ENCODE measurements at places on chromosomes 6 and 20.

GRCh38 chr6:167118839-167119238 lies 4.1 kb upstream of the CCR6 start:
- DNase-seq, result no peak

- DNase-seq, result no peak
Observed at GRCh38 chr6:95143408-95144180, 433.7 kb upstream of the MANEA start.

DNA sequence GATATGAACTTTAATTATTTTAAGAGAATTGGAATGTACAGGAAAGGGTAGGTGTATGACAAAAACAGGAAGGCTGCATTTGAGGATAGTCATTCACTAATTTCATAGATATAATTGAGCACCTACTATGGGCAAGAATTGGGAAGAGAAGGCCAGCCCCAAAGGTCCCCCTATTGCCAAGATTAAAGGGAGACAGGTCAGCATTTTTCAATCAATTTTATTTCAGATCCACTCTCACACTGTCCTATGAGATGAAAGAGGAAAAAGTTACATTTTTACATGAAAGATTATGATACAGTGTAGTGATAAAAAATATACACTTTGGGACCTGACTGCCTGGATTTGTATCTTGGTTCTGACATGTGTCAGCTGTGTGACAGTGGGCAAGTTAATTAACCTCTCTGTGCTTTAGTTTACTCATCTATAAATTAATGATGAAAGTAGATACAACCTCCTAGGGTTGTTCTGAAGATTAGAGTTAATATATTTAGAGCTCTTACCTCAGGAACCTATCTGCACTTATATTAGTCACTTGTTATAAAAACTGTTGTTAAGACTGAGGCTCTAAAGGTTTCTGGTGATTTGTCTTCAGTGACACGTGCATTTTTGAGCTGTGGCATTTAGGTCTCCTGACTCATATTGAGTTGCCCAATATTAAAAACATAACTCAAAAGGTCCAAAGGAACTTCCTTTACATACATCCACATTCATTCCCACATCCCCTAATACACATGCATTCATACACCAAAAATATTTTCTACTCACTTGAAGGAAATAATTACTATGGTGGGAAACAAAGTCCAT lies 45.7 kb downstream of the SCGN start:
- no peak for DNase-seq

GRCh38 chr20:46701556-46701955 lies 7.9 kb upstream of the SLC2A10 start:
- DNase-seq, result no peak

DNA sequence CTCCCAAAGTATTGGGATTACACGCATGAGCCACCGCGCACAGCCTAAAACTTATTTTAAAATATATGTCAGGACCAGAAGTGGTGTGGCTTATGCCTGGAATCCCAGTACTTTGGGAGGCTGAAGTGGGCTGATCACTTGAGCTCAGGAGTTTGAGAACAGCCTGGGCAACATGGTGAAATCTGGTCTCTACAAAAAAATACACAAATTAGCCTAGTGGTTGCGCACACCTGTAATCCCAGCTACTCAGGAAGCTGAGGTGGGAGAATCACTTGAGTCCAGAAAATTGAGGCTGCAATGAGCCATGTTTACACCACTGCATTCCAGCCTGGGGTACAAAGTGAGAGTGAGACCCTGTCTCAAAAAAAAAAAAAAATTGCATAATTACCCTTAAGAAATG lies 13.7 kb downstream of the PXT1 start:
- no peak for DNase-seq

DNA sequence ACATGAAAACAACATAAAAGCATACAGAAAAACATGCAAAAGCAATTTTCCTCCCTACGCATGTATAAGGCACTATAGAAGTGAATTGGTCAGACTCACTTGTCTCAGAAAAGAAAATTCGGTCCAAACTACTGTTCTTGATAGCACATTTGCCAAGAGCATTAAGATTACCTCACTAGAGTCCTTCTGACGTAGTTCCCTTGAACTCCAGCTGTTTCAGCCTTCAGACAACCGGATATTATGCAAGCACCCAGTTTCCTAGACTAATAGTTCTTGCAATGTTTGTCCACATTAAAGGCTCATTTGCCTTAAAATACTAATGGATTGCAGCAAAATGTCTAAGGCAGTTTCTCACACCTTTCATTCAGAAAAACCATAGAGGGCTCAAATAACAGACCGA lies 2.5 kb upstream of the CASS4 start:
- no peak for DNase-seq

- DNase-seq, result no peak
Observed at GRCh38 chr6:22804620-22805261, 235.4 kb downstream of the HDGFL1 start.

DNA sequence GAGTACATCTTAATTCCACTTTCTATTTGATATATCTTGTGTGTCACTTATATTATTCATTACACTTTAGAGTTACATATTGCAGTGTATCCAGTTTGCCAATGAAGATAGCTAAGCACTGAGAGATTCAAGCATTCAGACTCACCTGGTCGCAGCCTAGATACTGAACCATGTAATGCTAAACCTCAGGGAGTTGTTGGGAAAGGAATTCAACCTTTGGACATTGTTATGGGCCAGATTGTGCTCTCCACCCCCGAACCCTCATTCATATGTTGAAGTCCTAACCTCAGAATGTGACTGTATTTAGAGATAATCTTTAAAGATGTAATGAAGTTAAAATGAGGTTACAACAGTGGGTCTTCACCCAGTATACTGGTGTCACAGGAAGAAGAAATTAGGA lies 13.8 kb upstream of the KIF16B start:
- DNase-seq, result no peak

DNA sequence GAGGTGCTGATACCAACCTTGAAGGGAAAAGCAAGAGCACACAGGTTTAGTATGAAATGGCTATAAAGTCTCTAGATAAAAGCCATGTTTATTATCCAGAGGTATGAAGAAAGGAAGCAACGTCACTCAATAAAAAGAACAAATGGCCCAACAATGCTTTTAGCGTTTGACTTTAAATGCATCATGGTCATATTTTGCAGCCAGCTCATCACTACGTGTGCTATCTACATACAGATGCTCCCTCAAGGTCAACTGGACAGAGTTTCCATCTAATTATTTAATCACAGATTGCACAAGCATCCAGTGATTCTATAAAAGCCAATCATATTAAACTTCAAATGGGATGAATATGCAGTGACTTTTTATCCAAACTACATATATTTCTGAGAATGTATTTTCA lies 127.6 kb upstream of the SYNDIG1 start:
- DNase-seq, result no peak

DNA sequence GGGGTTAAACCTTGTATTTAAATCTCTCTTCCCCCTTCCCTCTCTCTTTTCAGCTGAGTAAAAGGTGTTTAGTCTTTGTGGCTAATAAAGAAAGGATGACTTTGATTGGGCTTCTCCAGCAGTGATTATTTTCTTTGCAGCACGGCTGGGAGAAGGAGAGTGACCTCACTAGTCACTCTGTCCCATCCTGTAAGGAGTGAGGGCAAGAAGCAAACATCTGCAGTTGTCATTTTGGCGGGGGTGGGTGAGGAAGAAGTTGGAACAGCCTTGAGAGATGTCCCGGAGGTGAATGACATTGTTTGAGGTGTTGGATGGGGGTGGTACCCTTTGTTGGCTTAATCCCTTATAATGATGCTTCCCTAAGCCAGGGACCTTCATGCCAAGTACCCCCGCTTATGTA lies 223.6 kb downstream of the EYA2 start:
- DNase-seq, result no peak

- DNase-seq, result no peak
Observed at GRCh38 chr6:68640491-68640835, 5.4 kb downstream of the ADGRB3 start.

GRCh38 chr6:41689171-41690008 lies 46.0 kb downstream of the TFEB start:
- DNase-seq, result no peak

- no peak for DNase-seq
Observed at GRCh38 chr20:300345-300990, 3.1 kb downstream of the ZCCHC3 start.

DNA sequence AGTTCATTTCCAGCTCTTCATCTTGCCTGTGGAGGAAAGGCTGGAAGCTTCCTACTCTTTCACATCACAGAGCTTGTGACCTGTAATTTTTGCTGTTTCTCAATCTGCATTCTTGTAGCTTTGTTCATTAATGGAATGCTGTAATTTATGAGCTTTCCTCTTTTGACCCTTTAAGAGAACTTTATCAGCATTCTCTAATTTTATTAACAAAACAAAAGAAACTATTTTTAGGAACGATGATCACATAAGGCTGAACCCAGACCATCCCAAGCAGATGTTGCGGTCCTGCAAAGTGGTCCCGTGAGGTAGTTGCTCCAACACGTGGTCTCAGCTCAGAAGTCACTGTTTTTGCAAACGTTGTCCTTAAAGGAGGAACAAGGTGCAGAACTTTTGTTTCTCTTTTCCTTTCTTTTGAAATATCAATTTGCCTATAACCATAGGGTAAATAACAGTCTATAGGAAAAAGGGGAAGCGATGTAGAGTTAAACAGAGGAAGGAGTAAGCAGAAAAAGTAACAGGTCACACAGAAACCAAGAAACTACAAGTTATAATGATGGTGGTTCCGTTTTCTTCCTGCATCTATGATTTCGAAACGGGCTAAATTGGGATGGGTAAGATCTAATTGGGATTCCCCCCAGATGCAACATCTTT lies 121.3 kb upstream of the PHACTR1 start:
- DNase-seq, result no peak

DNA sequence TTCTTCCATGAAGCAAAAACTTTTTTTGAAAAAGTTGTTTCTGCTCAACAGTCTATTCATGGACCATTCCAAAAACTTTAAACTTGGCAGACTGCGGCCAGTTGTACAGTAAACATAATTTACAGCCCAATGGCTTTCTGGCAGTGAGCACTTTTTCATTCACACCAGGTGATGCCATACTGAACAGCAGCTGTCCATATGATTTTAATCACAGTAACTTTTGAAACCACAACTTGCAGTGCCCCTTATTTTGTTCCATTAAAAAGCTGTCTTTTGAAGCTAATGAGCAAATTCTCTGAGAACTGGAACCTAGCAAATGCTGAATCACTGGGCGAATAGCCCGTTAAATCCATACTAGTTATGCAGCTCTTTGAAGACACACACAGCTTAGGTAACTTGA lies 576.6 kb downstream of the PTPRT start:
- no peak for DNase-seq

Measured in omental fat pad (tissue), 4 donors.